Activated CD8-positive, alpha-beta memory T cell treated with anti-CD3 and anti-CD28 coated beads for 1 hour (primary cell): ENCODE measurements at places on chromosomes 2 and 18.

- DNase-seq = no peak
Observed at GRCh38 chr2:3264010-3264744, 113.4 kb downstream of the EIPR1 start.

GRCh38 chr2:62010632-62011256 lies 105.3 kb downstream of the COMMD1 start:
- DNase-seq = no peak

- no peak for DNase-seq
Observed at GRCh38 chr2:119011910-119012209, 69.9 kb downstream of the MARCO start.

GRCh38 chr2:108917526-108917925 lies 71.5 kb downstream of the EDAR start:
- DNase-seq = no peak

GRCh38 chr18:54742120-54742519 lies 86.2 kb upstream of the RAB27B start:
- DNase-seq = no peak

- DNase-seq = no peak
Observed at GRCh38 chr2:229749779-229750178, 35.4 kb upstream of the DNER start.

DNA sequence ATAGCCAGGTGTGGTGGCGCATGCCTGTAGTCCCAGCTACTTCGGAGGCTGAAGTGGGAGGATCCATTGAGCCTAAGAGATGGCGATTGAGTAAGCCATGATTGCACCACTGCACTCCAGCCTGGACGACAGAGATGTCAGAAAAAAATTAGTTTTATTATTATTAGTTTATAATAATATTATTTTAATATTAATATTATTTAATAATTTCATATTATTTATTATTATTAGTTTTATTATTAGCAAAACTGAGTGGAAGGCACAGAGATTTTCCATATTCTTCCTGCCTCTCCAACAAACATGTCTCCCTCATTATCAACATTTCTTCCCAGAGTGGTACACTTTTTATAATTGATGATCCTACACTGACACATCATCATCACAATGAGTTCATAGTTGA lies 278.2 kb downstream of the SOX11 start:
- DNase-seq = no peak

DNA sequence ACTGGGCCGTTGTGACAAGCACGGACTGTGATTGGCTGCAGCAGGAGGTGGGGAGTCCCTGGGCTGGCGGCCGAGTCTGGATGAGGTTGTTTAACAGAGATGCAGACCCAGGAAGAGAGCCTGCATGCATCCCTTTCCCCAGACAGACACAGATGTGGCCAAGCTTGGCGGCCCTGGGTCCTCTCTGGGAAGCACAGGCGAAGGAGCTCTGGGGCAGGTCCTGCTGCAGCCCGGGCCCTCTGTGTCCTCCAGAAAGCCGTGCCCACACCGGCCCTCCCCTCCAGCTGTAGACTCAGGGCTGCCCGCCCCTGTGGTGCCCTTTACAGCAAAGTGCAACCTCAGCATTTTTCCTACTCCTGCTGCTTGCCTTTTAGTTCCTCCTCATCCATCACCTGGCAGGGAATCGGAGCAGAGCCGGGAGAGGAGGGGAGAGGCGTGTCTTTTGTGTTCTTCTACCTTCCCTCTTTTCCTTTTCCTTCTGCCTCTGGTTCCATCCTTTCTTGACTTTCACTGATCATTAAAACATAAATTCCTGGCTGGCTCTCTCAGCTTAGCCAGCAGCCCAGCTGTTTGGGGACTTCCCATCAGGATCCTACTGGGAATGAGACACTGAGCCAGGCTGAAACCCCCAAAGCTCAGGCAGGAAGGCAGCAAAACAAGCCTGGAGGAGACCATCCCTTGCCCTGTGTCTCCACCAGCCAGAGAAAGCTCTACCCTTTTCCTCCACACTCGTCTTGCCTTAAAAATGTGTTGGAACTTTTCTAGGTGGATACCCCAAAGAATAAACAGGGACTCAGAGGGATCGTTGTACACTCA lies 75.0 kb downstream of the CTIF start:
- DNase-seq = no peak

- no peak for DNase-seq
Observed at GRCh38 chr2:187194049-187194448, 254.0 kb downstream of the CALCRL start.

DNA sequence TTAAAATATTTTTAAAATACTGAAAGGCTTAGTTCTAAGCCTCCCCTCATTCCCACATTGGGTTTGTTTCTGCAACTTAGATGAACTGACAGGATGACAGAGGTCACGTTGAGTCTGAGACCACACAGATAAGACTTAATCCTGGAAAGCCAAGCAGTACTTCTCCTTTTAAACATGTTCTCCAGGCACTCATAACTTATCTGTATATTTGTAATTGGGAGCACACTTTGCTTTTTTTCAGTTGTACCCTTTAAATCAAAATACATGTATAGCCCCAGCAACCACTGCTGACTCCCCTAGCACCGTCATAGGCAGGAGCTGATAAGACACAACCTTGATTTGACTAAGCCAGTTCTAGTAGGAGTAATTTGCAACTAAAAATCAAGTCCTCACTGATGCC lies 394.8 kb downstream of the PID1 start:
- no peak for DNase-seq

DNA sequence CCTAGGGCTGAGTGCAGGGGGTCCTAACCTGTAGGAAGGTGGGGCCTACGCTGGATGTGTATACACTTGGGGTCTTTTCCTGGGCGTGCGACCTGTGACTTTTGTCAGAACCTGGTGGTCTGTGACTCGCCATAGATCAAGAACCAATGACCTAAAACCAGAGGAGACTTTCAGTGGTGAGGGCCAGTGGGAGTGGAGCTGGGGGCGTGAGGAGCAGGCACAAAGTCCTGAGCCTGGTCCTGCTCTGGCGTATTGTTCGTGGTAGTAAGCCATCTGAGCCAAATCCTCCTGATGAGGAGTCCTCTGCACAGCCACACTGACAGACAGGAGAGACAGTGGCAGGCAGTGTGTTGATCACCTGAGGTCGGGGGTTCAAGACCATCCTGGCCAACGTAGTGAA lies 8.9 kb downstream of the INPP4A start:
- no peak for DNase-seq

- DNase-seq = no peak
Observed at GRCh38 chr2:136253288-136254004, 135.5 kb upstream of the CXCR4 start.

- no peak for DNase-seq
Observed at GRCh38 chr18:8300751-8301410, 308.4 kb upstream of the RAB12 start.

GRCh38 chr18:79926306-79926705 lies 25.1 kb downstream of the SLC66A2 start:
- no peak for DNase-seq
